ENCODE measurements at places on chromosomes 6 and 20.

DNA sequence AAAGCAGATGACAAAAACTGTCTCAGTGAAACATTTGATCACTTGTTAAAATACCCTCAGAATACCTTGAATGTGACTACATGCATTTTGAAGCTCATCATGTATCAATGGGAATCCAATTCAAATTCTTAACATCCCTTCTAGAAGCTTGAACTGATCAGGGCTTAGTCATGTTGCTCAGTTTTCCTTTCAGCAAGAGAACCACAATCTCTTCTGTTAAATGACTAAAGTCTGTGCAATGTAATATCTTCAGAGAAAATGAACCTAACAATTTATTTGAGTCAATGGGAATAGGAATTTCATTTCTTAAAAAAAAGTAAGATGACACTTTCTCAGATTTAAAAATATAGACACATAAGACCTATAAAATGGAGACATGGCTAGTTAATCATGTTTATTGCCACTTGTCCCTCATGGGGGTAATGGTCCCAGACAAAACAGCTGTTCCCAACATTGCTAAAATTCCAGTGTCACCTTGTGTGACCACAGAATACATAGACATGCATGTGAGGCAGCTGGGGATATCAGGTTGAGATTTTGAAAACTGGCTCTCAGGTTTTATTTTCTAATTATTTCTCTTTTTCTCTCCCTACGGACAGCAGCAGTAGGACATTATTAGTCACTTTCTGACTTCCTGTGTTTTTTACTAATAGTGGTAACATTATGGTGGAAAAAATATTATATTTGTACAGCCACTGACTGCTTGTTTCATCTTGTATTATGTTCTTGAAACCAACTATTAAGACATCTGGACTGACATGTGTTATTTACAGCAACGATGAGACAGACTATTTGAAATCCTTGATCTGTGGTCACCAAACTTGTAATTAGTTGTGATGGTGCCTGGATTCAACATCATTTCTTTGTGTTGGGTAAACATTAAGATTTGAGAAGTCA is 192.5 kb downstream of the COL9A1 start:
- no peak for DNase-seq

GRCh38 chr6:111581957-111582356 is 23.7 kb downstream of the TRAF3IP2 start:
- DNase-seq = no peak

DNA sequence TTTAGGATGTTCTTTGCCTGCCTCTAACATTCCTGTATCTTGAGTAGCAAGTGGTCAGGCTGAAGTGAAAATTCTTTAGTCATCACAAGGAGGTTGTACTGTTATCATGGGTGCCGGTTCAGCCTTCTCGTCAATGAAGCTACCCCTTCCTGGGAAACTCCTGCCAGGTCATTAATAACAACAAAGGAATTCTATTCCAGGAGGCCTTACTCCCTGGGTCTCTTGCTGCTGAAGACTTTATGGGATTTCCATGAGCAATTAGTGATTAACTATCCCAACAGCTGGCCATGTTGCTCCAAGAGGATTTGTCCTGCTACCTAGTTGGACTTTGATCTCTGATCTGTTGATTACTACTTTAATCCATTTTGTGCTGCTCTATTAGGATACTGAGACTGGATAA is 62.7 kb upstream of the ELOVL5 start:
- DNase-seq = no peak

DNA sequence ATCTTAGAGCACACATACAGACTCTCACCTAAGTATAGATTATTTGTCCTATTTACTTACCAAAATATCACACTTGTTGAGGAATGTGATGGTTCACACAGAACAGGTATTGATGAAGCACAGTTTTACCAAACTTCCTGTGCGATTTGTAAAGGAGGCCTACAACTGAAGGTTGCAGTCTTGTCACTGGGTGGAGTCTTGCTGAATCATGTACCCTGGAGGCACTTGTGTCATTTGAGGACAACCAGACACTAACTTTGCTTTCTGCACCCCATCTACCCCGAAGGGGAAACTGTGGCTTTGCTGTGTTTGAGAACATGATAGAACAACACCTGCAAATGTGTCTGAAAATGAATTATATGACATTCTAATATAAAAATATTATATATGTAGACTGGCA is 32.4 kb upstream of the HINT3 start:
- no peak for DNase-seq

- peak; percentile 80 for DNase-seq
Observed at GRCh38 chr20:49608752-49609670, 41.1 kb upstream of the PTGIS start.

- DNase-seq = no peak
Observed at GRCh38 chr6:34059136-34059731, 86.7 kb downstream of the GRM4 start.

DNA sequence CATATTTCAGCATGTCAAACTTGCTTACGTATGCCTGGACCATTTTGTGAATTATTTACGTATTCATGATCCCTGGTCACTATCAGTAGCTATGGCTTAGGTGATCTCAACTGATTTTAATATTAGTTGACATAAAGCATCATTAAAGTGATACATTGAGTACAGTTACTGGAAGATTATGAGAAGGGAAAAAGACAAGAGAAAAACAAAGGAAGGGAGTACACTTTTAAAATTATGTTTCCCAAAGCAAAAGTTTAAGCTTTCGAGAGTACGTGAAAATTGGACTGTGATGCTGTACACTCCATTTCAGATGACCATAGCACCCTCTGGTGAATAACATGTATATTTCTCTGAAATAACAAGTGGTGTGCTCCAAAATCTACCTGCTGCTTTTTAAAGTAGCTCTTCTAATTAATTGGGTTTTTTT is 215.0 kb upstream of the HSF2 start:
- no peak for DNase-seq

All from left forelimb (tissue), 1 donor.